ENCODE measurements at places on chromosomes 11 and 22.

DNA sequence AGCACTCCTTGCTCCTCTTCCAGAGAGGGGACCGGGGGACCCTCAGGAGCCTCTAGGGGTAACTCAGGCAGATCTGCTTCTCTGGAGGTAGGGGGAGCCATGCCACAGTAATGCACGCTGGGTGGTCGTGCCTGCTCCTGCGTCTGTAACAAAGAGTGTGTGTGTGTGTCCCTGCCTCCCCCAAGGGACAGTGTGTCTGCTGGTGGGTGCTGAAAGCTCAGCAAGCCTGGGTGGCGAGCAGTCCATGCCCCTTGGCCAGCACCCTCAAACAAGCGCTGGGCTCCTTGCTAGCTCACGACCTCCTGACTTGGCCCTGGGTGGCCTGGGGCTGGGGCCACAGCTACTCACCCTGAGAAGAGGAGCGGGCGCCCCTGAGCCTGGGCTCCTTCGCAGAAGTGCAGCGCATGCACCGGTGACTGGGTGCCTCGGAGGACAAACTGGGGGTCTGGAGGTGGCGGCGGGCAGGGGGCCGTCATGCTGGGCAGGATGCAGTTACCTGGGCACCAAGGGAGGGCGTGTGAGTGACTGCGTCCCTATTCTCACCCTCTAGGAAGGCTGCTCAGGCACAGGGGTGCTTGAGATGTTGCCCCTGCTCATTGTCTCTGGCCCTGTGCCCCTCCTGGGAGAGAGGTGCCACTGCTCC is 33.7 kb downstream of the GNB1L start:
- no peak for DNase-seq

GRCh38 chr11:122744357-122744756 is 88.8 kb downstream of the UBASH3B start:
- no peak for DNase-seq

- no peak for DNase-seq
These were observed 13.2 kb downstream of the ZNRF3 start for GRCh38 chr22:28896611-28897010.

DNA sequence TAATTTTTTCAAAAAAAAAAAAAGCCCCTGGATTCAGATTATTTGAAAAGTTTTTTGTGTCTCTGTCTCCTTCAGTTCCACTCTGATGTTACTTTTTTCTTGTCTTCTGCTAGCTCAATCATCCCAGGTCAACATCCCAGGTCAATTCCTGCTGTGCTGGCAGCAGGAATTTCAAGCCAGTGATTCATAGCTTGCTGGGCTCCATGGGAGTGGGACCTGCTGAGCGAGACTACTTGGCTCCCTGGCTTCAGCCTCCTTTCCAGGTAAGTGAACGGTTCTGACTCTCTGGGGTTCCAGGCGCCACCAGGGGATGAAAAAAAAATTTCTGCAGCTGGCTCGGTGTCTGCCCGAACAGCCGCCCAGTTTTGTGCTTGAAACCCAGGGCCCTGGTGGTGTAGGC is 31.4 kb downstream of the PLAAT5 start:
- no peak for DNase-seq

GRCh38 chr11:65085446-65085845 is 1.4 kb downstream of the ZFPL1 start:
- DNase-seq = no peak

GRCh38 chr11:119618208-119618909 is 110.6 kb downstream of the NECTIN1 start:
- no peak for DNase-seq

GRCh38 chr22:35367331-35367886 is 13.5 kb upstream of the HMOX1 start:
- DNase-seq = peak; percentile 68

GRCh38 chr11:94128291-94128745 is 323 bp upstream of the PANX1 start:
- DNase-seq = no peak

GRCh38 chr11:78365381-78365792 is 52.2 kb downstream of the GAB2 start:
- no peak for DNase-seq

DNA sequence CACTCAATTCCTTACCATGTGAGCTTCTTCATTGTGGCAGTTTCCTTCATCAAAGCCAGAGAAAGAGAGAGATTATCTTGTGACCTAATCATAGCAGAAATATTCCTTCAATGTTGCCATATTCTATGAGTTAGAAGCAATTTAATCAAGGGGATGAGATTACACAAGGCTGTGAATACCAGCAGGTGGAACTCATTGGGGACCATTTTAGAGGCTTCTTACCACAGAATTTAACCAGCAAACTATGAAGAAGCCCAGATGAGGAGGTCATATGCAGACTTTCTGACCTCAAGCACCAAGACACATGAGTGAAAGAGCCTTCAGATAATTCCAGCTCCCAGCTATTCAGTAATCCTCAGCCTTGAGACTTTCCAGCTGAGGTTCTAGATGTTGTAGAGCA is 51.3 kb downstream of the ADM start:
- DNase-seq = no peak

- DNase-seq = no peak
These were observed 75.2 kb downstream of the ADAMTS15 start for GRCh38 chr11:130523609-130524008.

GRCh38 chr11:71988050-71988449 is 10.7 kb upstream of the IL18BP start:
- no peak for DNase-seq

DNA sequence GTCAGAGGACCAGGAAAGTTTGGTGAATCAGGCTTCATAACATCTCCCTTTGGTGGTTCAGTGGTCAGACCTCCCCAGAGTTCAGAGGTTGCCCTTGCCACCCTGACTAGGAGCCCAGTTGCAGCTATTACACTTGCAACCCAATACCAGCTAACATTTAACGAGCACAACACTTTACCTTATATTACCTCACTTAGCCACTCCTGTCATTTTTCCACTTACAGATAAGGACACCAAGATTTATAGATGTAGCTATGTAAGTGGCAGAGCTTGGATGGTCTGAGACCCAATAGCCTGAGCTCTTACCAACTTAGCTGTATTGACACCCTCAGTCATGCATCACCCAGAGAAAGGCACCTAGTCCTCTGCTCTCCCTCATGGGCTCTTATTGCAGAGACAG is 234.7 kb downstream of the INSC start:
- DNase-seq = no peak

DNA sequence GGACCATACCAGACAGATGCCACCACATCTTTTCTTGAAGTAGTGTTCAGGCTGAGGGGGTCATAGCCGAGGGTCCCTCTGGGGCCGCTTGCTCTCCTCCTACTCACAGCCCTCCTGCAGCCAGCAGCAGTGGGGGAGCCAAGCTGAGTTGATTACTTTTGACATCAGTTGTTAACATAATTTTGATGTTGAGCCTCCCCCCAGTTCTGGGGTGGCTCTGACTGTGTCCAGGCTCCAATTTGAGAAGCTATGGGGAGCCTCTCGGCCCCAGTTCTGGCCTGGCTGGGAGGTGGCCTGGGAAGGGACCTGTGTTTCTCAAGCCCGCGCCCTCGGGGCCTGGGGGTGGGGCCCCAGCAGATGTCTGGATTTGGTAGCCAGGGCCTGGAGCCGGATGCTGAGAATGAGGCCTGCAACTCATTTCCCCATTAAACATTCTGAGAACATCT is 47.9 kb downstream of the KCNQ1OT1 start:
- no peak for DNase-seq

- no peak for DNase-seq
These were observed 25.2 kb downstream of the BCR start for GRCh38 chr22:23205339-23206049.

DNA sequence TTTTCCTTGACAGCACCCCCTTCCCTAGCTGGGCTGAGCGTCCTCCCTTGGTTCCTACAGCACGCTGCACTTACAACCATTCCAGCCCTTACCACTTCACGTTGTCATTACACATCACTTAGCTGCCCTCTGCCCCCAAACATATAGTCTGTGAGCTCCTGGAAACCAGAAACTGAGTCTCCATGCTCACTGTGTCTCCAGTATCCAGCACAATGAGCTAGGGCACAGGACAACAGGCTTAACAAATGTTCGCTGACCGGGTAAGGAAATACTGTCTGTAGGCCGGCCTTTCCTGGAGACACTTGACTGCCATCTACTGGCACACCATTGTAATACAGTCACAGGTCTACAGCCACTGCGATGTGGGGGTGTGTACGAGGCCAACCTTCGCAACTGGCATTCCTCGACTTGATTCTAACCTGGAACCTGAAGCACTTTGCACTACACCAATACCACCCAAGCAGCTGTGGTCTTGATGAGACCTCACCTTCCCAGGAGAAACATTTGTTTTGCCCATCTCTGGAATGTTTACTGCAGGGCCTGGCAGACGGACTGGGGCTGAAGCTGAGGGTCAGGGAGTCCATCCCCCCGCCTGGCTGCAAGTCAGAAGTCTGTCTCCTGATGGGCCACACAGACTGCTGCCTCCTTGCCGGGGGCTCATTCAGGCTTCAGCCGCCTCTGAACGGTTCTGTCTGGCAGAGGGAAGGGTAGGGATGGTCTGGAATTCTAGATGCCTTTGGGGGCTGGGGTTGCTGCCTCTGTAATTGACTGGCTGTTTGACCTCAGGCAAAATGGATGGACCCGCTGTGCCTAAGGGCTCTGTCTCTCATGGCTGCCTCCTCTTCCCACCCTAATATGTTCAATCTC is 72.0 kb downstream of the SYN3 start:
- DNase-seq = peak; percentile 32

DNA sequence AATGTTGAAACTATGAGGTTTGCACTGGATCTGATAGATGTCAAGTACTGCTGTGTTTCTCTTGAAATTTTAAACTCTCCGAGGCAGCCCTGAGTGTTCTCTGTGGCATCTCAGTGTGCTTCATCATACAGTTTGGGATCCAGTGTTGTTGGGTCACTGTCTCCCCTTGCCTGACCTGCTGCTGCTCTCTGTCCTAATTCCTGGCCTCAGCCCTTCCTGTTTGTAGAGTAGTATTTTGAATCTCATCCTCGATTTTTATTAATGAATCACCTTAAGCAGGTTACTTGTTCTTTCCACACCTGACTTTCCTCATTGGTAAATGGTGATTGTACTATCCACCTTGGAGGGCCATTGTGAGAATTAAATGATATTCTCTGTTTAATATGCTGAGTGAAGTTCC is 70.7 kb upstream of the PAX6 start:
- no peak for DNase-seq

DNA sequence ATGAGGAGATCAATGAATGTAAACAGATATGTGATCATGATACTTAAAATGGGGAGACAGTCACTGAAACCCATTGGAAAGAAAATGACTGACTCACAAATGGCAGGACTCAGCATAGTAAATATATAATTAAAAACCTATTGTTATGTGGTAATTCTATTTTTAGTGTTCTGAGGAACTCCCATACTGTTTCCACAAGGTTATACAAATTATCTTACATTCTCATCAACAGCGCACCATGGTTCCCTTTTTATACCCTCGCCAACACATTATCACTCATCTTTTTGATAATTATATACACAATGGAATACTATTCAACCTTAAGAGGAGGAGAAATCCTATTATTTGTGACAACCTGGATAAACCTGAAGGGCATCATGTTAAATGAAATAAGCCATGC is 17.1 kb downstream of the OR5B21 start:
- DNase-seq = no peak

DNA sequence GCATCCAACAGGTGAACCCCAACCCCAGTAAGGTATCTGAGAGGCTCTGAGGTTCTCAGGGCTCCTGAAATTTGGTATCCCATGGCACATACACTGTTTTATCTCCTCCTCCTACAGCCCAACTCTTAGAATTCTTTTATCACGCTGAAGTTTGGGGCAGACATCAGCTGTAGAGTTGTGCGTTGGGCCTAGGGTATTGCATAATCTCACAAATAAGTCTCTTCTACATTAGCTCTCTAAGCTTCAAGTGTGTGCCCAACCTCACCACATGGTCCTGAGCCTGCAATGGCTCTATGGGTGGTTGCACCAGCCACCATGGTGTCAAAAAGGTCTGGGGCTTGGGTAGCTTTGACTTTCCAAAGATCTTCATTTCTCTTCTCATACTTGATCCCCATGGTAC is 603.0 kb downstream of the BUD13 start:
- DNase-seq = no peak

- no peak for DNase-seq
These were observed 23.3 kb downstream of the ARL14EP start for GRCh38 chr11:30346068-30346688.

- no peak for DNase-seq
These were observed 64.4 kb downstream of the PKNOX2 start for GRCh38 chr11:125228993-125229392.

DNA sequence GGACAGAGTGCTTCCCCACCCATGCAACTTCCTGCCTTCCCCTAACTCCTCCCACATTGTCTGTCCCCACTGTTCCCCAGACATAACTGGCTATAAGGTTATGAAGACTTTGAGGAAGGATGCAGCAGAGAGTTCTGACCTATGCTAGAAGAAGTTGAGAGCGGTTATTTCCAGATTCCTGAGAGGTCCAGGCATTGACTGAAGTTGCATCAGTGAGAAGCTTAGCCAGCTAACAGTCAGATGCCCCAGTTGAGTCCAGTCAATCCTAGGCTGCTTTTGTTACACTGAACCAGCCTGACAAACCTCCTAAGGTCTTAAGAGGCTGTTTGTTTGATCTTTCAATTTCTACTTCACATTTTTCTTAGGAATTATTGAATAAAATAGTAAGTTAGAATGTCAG is 937.9 kb upstream of the CCDC90B start:
- no peak for DNase-seq

DNA sequence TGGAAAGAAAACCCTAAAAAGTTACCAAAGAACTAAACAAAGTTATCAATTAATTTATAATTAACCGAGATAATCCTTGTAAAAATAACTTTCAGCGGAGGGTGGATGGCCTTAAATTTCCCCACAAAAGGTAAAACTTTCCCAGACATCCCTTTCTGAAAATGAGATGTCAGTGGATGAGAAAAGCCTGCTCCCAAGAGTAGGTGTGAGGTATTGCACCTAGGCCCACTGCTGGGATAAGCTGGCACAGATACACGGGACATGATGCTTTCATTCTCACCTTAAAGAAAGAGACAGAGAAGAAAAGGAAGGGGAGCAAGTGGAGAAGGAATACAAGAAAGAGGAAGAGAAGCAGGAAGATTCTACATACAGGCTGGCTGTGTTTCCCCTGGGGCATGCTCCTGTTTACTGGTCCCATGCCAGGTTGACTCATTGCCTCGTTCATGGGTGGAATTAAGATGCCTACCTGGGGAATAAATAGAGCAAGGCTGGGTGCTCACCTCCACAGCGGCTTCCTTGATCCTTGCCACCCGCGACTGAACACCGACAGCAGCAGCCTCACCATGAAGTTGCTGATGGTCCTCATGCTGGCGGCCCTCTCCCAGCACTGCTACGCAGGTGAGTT is at the start of gene SCGB2A2:
Gene SCGB2A2, plus strand, starts transcription at position 505 of the 625 bp plus-strand sequence. Its CDS starts 59 bp downstream, at position 564.
- DNase-seq = no peak

- no peak for DNase-seq
These were observed 2.9 kb downstream of the AMBRA1 start for GRCh38 chr11:46590740-46591605.

Measured in CD4-positive, alpha-beta T cell treated with Interleukin-1 beta for 1 hour (primary cell).